Stimulated activated naive B cell treated with anti-CD40 and anti-IgM and Interleukin-4, amounts not matched to agents 10 μg/mL and 1 μg/mL and 100 μg/mL, for 72 hours (primary cell): ENCODE measurements at places on chromosomes 2 and 18.

DNA sequence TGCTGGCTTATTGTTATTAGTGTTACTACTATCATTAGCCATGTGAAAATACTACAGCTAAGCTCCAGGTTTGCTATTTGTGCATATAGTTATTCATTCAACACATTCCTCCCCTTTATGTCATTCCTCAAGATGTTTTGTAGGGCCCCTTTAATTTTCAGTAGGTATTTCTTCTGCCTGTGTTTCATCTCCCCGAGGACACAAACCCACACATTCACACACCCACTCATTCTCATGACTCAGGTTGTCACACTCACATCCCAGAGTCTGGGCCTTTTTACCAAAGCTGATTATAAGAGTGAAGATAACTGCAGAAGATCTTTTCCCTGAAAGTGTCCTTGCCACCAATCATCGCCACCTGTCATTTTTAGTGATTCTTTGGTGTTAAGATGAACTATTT is 68.6 kb upstream of the SPOPL start:
- DNase-seq = no peak

DNA sequence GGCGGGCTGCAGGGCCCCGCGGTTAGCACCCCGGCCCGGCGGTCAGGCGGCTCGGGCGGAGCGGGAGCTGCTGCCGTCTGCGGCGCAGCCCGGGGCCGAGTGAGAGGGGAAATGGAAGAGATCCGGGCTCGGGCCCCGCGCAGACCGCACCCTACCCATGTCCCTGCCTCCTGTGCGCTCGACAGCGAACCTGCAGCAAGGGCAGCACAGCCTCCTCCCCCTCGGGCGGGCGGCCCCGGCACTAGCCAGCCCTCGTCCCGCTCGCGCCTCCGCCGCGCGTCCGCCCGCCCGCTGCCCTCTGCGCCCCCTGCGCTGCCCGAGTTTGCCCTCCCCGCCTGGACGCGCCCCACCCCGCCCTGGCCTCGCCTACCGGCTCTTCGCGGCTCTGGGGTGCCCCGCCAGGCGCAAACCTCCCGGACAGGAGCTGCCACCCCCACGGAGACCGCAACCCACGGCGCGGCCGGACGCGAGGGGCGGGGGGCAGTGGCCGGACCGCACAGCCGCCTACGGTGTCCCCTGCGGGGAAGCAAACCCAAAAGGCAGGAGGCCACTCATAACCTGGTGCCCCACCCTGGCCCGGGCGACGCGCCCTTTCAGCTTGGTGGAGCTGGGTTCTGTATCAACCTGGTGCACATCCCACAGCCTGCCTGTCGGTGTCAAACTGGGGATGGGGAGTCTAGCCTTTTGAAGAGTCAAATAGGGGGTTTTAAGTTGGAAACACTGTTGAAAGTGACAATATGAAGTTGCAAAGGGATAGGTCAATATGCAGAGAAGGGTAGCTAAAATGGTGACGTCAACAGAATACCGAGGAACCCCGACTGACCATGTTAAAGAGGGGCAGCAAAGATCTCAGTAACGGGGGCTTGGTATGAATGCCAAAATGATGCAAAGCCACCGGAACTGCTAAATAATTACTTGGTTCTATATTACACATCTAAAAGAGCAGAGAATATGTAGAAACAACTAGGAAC is at the start of gene IHH:
IHH (minus strand) TSS at position 101 of the 971 bp plus-strand sequence. CDS start 454 bp downstream, outside the sequence.
- no peak for DNase-seq

- no peak for DNase-seq
These were observed 78.0 kb downstream of the SOWAHC start for GRCh38 chr2:109692013-109692743.

DNA sequence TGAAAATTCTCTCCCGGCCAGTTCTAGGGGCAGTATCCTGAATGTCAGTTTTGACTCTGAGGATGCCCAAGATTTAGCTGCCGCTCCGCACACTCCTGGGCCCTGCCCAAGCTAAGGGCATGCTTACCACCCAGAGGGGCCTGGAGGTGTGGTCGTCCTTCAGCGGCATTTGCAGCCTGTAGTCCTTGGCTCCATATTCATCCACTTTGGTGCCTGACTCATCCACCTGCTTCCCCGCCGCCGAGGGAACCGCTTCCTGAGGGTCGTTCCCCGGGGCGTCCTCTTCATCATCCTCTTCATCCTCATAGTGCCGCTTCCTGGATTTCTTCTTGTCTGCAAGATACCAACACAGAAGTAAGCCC is 577 bp downstream of the ERCC3 start:
- DNase-seq = no peak

- DNase-seq = no peak
These were observed 24.1 kb downstream of the CHST10 start for GRCh38 chr2:100393362-100393761.

DNA sequence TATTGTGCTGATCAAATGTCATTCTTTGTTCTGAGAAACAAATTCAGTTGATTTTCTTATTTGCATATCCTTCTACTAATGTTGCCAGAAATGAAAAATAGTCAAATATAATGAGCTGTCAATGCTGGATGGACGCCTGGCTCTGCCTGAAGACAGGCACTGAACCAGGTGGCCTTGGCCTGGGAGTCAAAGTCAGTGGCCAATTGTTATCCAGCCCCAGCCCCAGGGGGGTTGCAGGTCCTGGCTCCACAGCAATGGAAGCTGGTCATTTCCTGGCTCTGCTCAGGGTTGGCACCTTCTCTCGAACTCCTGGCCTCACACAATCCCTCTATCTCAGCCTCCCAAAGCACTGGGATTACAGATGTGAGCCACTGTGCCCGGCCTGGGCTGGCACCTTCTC is 176.8 kb upstream of the GLI2 start:
- DNase-seq = no peak
